ENCODE measurements at places on chromosomes 1 and 21.
A peak's percentile ranks its signal among the peaks of the same experiment; 100 is the strongest.

GRCh38 chr21:15264084-15264665 lies 199.4 kb upstream of the NRIP1 start:
- DNase-seq: no peak

DNA sequence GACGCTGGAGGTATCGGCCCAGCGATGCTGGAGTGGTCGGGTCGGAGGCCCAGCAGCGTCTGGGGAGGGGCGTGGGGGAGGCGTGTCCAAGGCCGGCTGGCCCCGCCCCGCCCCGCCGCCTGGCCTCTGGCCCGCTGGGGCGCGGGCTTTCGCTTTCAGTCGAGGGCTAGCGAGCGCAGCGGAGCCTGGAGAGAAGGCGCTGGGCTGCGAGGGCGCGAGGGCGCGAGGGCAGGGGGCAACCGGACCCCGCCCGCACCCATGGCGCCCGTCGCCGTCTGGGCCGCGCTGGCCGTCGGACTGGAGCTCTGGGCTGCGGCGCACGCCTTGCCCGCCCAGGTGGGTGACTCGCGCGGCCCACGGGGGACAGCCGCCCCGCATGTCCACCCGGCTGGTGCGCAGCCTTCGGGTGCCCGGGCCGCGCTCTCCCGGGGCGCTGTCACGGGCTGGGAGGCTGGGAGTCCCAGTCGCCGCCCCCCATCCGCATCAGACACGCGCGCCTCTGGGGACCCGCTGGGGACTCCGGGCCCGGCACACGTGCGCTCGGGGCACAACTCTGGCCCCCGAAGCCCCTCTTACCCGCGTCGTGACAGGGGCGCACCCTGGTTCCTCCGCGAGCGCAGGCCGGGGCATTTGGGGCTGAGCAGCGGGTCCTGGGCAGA lies at the start of gene TNFRSF1B:
TSS of gene TNFRSF1B (plus strand) at position 158 of the 659 bp plus-strand sequence. CDS start at position 259, 101 bp downstream.
- peak; percentile 57 for DNase-seq

DNA sequence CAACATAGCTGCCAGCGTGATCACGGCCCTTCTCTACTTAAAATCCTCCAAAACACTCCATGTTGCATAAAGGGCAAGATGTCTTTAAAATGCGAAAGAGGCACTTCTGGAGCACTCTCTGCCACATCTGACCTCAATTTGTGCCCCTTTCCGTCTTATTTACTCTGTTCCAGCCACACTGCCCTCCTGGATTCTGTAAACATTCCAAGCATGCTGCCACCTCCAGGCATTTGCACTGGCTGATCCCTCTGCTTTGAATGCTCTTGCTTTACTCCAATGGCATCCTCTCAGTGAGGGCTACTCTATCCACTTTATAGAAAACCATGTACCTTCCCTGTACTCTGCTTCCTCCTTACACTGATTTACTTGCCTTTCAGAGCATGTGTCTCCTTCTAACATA lies 5.3 kb upstream of the RGS7 start:
- no peak for DNase-seq

DNA sequence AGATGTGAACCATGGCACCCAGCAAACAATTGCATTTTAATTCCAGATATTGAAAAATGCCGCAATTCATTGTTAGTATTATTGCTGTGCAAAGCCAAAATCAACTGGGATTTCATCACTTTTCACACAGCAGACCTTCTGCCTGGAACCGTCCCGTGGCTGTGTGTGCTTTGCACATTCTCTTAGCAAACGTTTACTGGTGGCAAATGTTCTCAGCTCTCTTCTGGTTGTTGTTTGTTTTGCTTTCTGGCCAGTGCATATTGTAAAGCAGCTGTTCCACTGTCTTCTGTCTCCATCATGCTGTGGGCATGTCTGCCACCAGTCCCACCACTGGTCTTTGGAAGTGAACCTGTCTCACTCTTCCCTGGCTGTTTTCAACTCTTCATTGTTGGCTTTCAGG lies 19.8 kb upstream of the TTLL10 start:
- DNase-seq: no peak

DNA sequence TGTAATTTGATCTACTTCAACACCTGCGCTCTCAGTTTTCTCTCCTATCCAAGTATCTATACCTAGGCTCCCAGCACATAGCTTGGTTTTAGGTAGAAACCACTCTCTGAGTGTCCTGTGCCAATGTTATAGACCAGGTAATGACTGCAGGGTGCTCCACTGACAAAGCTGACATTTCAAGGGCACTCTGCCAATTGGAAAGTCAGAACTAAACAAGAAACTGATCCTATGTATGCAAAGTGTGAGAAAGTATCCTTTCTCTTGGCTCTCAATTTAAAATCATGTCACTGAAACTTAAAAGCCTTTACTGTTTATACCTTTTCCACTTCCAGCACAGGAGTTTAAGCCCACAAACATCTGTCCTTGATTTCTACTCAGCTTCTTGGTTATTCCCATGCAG lies 45.0 kb upstream of the AIM2 start:
- no peak for DNase-seq

DNA sequence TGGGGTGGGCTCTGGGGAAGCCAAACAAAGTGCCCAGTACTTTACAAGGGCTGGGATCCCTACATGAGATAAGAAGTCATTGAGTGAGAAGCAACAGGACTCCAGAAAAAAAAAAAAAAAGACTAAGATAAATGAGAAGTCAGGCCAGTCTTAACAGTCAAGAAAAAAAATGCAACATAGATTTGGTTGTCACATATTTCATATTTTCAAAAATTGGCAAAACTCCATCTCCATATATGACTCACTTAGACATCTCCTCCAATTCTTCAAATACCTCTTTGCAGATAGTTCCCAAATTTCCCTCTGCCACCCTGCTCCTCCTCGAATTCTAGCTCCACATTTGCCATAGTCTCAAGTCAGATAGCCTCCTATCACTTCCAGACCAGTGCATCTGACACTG lies 20.9 kb upstream of the SIPA1L2 start:
- DNase-seq: no peak

DNA sequence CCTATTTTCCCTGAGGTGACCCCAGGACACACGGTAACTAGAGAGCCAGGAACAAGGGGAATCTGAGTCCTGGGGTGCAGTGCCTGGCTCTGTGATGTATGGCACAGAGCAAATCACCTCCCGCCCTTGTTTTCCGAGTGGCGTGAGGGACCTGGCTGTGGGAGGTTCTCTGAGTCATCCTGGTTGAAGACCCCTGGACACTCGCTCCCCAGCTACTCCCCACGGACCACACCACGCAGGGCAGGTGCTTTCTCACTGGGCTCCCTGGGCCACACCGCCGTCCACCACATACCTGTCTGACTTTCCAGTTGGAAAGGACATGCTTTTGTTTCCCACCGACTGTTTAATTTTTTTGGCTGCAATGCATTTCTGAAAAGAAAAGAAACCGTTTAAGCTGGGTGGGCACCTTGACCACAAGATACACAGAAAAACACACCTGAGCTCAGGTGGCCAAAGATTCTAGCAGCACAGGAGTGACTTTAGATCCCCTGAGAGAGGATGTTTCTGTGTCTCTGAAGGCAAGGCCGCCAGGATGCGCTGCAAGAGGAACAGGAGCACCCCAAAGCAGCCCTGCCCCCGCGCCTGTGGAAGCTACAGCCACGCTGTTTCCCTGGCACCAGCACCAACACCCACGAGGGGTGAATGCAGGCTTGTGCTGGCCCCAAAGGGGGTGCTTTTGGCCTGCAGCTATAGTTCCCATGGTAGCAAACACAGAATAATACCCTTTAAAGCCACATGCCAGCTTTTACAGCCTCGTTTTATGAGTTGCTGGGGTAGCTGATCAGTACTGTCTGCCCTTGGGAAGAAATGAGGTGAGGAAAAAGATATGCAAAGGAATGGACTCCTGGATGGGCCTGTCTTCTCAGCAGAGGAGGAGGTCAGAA lies 8.1 kb upstream of the SRM start:
- no peak for DNase-seq

- peak; percentile 55 for DNase-seq
Measured at GRCh38 chr1:27045973-27046558, 33.4 kb upstream of the TENT5B start.

- no peak for DNase-seq
Measured at GRCh38 chr1:37325509-37326437, 148.6 kb upstream of the ZC3H12A start.

- no peak for DNase-seq
Measured at GRCh38 chr1:162229549-162229948, 147.1 kb downstream of the SPATA46 start.

GRCh38 chr1:9687120-9687873 lies 35.8 kb downstream of the PIK3CD start:
- peak; percentile 47 for DNase-seq

GRCh38 chr1:204733289-204733688 lies 47.8 kb upstream of the LRRN2 start:
- DNase-seq: no peak

GRCh38 chr21:40729761-40730425 lies 117.1 kb downstream of the DSCAM start:
- DNase-seq: no peak

DNA sequence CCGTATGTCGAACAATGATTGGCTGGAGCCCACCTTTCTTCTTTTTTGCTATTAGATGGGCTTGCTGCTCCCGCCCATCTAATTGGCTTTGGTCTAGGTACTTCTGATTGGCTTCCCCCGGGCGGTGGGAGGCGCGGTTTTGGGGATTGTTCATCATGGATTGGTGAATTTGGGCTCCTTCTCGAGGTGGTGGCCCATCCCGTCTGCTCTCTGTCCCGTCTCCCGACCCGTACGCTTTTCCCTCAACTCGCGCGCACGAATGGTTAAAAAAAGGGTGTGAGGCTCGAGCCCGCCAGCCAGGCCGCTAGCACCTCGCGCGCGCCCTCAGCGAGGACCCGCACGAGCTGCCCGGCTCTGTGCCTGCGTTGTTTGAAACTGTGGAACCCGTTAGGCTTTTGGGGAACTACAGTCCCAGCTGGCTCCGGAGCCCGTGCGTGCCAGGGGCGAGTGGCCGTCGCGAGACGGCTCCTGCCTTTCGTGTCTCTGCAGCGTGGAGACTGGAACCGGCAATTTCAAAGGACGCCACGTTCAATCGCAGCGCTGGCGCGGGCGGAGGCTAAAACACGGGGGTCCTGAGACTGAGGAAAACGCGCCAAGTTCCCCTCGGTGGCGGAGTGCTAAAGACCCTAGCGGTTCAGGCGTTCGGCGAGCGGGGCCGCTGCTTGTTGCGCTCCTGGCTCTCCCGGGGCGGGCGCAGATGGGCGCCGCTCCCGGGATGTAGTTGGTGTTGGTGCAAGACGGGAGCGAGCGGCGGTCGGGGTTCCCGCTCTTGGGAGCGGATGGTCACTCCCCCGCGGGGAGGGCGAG lies at the start of gene USP1:
TSS of gene USP1 (plus strand) at position 584 of the 807 bp plus-strand sequence. CDS start 2,819 bp downstream, outside the sequence.
- DNase-seq: peak; percentile 94

DNA sequence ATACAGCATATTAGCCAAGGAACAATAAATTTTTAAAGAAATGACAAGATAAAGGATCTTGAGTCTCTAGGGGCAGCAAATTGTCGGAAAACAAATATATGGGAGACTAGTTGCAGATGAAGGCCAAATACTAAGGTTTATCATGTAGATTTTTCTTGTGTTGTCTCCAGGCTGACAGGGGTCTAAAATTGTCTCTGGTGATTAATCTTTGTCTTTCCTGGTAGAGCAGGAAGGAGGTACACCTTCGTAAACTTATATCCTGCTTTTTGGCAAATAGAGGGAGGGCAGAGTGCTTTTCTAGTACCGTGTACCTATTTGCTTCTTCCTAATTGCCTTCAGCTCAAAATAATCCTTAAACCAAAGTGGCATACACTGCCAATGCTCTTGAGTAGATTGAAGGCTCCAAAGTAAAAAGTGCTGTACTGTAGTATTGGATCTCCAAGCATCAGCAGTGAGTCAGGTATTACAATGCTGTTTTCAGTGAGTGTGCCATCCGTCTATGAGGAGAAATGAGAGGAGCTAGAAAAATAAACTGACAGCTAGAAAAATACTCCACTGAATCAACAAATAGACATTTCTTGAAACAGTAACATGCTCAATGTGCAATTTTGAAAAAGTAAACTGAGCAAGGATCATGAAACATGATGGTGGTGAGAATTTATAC lies 1.8 kb upstream of the LEPR start:
- DNase-seq: no peak

- DNase-seq: no peak
Measured at GRCh38 chr1:9388335-9389180, 95.9 kb downstream of the SPSB1 start.

DNA sequence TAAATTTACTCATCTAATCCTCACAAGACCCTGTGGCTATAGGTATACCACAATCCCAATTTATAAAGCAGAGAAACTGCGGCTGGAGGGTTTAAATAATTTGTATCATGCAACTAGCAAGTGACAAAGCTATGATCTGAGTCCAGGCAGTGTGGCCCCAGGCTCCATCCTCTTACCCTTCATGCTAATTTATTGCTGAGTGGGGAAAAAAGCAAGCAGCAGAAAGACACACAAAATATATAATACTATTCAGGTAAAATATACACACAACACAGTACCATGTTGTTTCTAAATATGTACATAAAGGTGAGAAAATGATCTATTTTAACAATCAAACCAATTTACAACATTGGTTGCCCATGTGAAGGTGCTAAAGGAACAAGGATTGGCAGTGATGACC lies 17.3 kb upstream of the LORICRIN start:
- DNase-seq: no peak

DNA sequence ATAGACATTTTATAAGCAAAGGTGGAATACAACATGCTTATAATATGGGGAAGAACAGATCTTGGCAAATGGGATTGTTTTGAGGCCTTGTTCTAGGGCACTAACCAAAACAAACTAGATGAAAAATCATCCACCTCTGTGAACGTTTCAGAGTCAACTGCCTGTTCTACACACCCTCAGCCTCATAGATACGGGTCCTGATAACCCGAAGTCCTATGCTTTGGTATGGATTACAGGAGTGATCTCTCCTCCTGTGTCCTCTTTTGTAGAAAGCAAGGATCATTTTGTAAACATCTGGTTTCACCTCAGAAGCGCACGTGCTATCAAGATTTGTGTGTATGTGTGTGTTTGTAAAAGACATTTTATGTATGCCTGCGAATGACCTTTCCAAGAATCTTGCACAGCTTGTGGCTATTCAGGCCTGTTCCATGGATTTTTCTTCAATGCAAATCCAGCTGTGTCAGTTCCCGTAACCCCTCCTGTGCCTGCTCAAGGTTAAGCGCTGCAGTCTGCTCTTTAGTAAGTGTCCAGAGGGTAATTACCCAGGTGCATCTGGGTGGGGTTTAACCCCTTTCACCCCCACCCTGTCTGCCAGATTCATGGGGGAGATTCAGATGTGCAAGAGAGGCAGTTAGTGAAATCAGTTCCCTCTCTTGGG lies 132.4 kb downstream of the ROR1 start:
- DNase-seq: no peak

- no peak for DNase-seq
Measured at GRCh38 chr1:95990033-95990432, 731.6 kb upstream of the PTBP2 start.
